ENCODE measurements at places on chromosomes 2 and 18. TPM values are rescaled to one million over a fixed set of nuclear protein-coding genes. Genes with fewer than 3 reads are reported as not detected.

Gene CTIF
- 41.9 TPM for polyA plus RNA-seq

Gene MYOM1
- 2.1 TPM for polyA plus RNA-seq

DNA sequence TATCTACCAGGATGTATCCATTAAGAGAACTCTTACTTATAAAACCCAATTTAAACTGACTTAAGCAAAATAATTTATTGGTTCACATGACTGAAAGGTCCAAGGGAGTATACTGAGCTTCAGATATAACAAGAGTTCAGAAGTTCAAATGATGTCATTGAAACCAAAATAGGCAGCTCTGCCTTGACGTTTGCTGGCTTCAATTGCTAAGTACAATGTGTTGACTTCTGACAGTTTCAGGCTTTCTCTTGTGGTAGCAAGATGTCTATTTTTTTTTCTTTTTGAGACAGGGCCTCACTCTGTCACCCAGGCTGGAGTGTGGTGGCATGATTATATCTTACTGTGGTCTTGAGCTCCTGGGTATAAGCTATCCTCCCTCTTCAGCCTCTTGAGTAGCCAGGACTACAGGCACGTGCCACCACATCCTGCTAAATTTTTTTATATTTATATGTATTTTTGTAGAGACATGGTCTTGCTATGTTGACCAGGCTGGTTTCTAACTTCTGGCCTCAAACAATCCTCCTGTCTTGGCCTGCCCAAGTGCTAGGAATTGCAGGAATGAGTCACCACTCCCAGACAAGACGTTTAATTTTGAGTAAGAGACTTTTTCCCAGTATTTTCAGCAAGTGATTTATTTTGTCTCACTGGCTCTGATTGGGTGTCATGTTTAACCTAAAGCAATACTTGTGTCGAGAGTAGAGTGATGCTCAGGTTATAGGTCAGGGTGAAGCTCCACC is 184.8 kb downstream of the NR4A2 start:
- no peaks in the 10 kb centered on the region for H3K27me3 ChIP-seq
- H3K4me1 ChIP-seq = no peaks in the 10 kb centered on the region
- H3K36me3 ChIP-seq = no peaks in the 10 kb centered on the region
- H3K27ac ChIP-seq = no peak overlapping the region

- H3K36me3 ChIP-seq = no peaks in the 10 kb centered on the region
- DNase-seq = no peak
- no peak overlapping the region for H3K4me3 ChIP-seq
- H3K4me1 ChIP-seq = no peaks in the 10 kb centered on the region
- H3K27ac ChIP-seq = no peak overlapping the region
- H3K27me3 ChIP-seq = no peaks in the 10 kb centered on the region
Observed at GRCh38 chr2:62774555-62775366, 69.2 kb downstream of the EHBP1 start.

DNA sequence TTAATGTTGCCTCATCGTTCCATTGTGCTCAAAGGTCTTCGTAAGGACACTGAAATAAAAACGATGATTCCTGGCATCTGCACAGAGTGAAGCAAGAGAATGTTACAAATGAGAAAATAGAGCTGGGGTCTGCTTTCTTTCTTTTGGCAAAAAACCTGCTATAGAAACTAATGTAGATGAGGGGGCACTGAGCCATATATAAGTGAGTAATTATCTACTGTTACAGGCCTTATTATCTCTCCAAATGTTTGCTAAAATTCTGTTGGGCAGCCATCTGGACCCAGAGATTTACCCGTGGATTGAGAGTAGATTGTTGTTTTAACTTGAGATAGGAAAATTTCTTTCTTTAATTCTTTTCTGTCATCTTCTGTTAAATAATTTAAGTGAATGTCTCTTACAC is 472.5 kb upstream of the PIK3C3 start:
- no peak overlapping the region for H3K4me3 ChIP-seq
- H3K27me3 ChIP-seq = no peaks in the 10 kb centered on the region
- H3K4me1 ChIP-seq = no peaks in the 10 kb centered on the region
- H3K27ac ChIP-seq = no peak overlapping the region
- H3K36me3 ChIP-seq = no peaks in the 10 kb centered on the region

- DNase-seq = peak; percentile 25
- no peaks in the 10 kb centered on the region for H3K27me3 ChIP-seq
Observed at GRCh38 chr2:24818721-24819167, 25.5 kb downstream of the CENPO start.

DNA sequence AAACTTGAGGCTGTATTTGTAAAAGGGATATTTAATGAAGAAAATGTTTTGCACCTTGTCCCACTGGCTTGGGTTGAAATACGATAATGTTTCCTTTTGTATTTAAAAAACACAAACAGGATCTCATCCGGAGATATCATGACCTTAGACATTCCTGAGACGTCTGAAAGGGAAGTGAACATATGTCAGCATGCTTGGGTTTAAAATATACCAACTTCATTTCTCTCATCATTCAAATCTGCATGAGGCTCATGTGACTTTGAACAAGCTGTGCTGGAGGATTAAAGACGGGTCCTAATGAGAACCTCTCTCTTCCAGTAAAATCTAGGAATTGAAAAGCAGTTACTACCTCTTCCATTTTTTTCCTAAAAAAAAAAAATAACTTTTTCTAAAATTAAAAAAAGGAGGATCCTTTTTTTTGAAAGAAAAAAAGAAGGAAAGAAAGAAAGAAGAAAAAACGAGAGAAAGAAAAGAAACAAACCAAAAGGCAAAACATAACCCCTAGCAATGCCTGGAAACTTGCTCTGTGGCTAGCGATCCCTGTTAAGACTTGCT is 106.8 kb upstream of the ZFP36L2 start:
- H3K4me3 ChIP-seq = no peak overlapping the region
- H3K27ac ChIP-seq = no peak overlapping the region
- H3K36me3 ChIP-seq = no peaks in the 10 kb centered on the region
- no peak for DNase-seq
- H3K4me1 ChIP-seq = peaks cover 14% of the 10 kb centered on the region

DNA sequence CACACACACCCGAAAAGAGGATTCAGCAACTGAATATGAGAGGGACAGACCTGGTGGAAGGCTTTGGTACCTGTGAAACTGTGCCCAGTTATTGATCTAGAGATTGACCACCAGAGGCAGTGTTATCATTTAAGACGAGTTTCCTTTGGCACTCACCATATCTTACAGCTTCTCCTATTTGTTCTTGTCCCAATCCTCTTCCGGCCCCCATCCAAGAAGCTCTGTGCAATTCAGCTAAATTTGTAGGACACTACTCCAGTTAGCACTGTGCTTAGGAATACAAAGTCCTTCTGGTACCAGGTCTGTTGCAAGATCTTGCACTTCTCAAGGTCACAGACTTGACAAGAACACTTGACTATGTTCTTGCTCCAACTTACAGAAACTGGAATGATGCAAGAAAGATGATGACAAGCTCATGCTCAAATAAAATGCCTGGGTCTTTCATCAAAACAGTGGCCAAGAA is 177.7 kb downstream of the TMEM247 start:
- no peak for DNase-seq
- no peaks in the 10 kb centered on the region for H3K4me1 ChIP-seq
- peak overlapping the region; percentile 6 for H3K27ac ChIP-seq
- no peaks in the 10 kb centered on the region for H3K27me3 ChIP-seq
- no peaks in the 10 kb centered on the region for H3K36me3 ChIP-seq
- H3K4me3 ChIP-seq = no peak overlapping the region

DNA sequence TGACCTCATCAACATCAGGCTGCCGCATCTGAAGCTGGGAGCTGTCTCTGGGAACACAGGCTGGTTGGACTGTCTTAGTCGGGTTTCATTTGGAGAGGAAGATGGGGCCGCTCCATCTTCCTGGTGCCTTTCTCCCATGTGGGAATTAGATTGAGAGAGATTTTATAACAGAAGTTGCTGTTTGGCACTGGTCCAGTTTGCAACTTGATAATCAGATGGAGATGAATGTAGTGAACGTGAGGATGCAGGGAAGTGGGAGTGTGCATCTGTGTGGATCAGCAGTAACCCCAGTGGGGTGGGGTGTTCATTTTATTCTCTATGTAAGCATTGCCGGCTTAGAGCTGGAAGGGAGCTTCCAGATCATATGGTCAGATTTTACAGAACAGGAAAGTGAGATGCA is 250.9 kb downstream of the DCDC2C start:
- no peaks in the 10 kb centered on the region for H3K27me3 ChIP-seq
- H3K27ac ChIP-seq = no peak overlapping the region
- H3K4me1 ChIP-seq = no peaks in the 10 kb centered on the region
- H3K36me3 ChIP-seq = no peaks in the 10 kb centered on the region

- H3K36me3 ChIP-seq = no peaks in the 10 kb centered on the region
- no peak overlapping the region for H3K4me3 ChIP-seq
- DNase-seq = peak; percentile 50
- H3K27me3 ChIP-seq = no peaks in the 10 kb centered on the region
- H3K27ac ChIP-seq = no peak overlapping the region
Observed at GRCh38 chr2:8103085-8103708, 578.7 kb upstream of the ID2 start.

DNA sequence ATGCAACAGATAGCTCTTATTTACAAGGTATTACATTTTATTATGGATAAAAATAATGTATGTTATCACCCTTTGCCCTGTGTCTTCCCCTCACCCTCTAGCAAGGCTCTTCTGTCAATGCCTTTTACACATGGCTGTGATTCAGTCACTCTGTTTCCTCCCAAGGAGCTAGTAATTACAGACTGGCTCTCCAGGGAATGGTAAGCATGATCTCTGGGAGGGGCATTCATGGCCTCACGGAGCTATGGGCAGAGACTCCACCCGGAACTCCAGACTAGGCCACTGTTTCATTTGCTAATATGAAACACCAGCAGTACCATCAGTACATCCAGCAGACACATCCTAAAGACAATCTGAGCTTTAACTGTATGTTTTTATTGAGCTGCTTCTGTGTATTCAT is 410.9 kb upstream of the CYRIA start:
- no peaks in the 10 kb centered on the region for H3K4me1 ChIP-seq
- no peak overlapping the region for H3K27ac ChIP-seq
- no peaks in the 10 kb centered on the region for H3K27me3 ChIP-seq
- DNase-seq = no peak
